ENCODE measurements at places on chromosomes 7 and 10.

- DNase-seq, result no peak
- no peaks in the 10 kb centered on the region for H3K27me3 ChIP-seq
- no peak overlapping the region for H3K4me3 ChIP-seq
- H3K27ac ChIP-seq, result no peak overlapping the region
- H3K4me1 ChIP-seq, result peaks cover 33% of the 10 kb centered on the region
- H3K36me3 ChIP-seq, result no peaks in the 10 kb centered on the region
Measured at GRCh38 chr7:128000854-128001265, 30.4 kb downstream of the LRRC4 start.

GRCh38 chr7:523347-524336, 4.0 kb upstream of the PDGFA start:
- no peaks in the 10 kb centered on the region for H3K36me3 ChIP-seq
- H3K4me3 ChIP-seq, result no peak overlapping the region
- H3K27me3 ChIP-seq, result peaks cover 26% of the 10 kb centered on the region
- H3K27ac ChIP-seq, result no peak overlapping the region
- DNase-seq, result no peak

- H3K4me3 ChIP-seq, result no peak overlapping the region
- no peaks in the 10 kb centered on the region for H3K27me3 ChIP-seq
- no peaks in the 10 kb centered on the region for H3K36me3 ChIP-seq
- H3K27ac ChIP-seq, result no peak overlapping the region
Measured at GRCh38 chr7:132919771-132920170, 162.1 kb downstream of the CHCHD3 start.

GRCh38 chr7:101634196-101634717, 5.2 kb upstream of the MYL10 start:
- H3K4me3 ChIP-seq, result no peak overlapping the region
- no peaks in the 10 kb centered on the region for H3K36me3 ChIP-seq
- no peaks in the 10 kb centered on the region for H3K27me3 ChIP-seq
- H3K27ac ChIP-seq, result no peak overlapping the region
- no peaks in the 10 kb centered on the region for H3K4me1 ChIP-seq
- no peak for DNase-seq

GRCh38 chr7:86916277-86916825, 143.1 kb downstream of the ELAPOR2 start:
- no peak overlapping the region for H3K4me3 ChIP-seq
- H3K4me1 ChIP-seq, result no peaks in the 10 kb centered on the region
- no peaks in the 10 kb centered on the region for H3K36me3 ChIP-seq
- H3K27ac ChIP-seq, result no peak overlapping the region

GRCh38 chr10:132484922-132485321, 52.7 kb upstream of the INPP5A start:
- H3K27ac ChIP-seq, result no peak overlapping the region
- H3K36me3 ChIP-seq, result no peaks in the 10 kb centered on the region
- no peaks in the 10 kb centered on the region for H3K27me3 ChIP-seq

DNA sequence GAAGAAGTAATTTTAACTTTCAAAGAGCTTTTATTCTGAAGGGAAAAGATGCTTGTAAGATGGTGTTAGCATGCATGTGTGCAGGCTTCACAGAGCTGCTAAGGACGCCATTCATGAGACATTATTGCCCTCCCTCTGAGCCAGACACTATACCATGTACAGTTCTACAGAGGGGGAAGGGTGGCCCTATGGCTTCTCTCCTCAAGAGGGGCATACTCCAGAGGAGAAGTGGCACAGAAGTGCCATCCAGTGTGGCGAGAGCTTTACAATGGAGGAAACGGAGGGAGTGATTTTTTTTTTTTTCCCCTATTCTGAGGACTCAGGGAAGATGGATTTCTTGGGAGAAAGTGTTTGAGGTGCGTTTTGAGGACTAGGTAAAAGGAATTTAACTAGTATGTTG, 119.5 kb downstream of the BICC1 start:
- no peak overlapping the region for H3K27ac ChIP-seq
- H3K27me3 ChIP-seq, result no peaks in the 10 kb centered on the region
- no peaks in the 10 kb centered on the region for H3K4me1 ChIP-seq
- no peaks in the 10 kb centered on the region for H3K36me3 ChIP-seq

GRCh38 chr10:133179651-133180050, 19.6 kb downstream of the KNDC1 start:
- no peaks in the 10 kb centered on the region for H3K4me1 ChIP-seq
- H3K27ac ChIP-seq, result no peak overlapping the region
- no peaks in the 10 kb centered on the region for H3K27me3 ChIP-seq
- H3K36me3 ChIP-seq, result no peaks in the 10 kb centered on the region
- no peak overlapping the region for H3K4me3 ChIP-seq
- no peak for DNase-seq

DNA sequence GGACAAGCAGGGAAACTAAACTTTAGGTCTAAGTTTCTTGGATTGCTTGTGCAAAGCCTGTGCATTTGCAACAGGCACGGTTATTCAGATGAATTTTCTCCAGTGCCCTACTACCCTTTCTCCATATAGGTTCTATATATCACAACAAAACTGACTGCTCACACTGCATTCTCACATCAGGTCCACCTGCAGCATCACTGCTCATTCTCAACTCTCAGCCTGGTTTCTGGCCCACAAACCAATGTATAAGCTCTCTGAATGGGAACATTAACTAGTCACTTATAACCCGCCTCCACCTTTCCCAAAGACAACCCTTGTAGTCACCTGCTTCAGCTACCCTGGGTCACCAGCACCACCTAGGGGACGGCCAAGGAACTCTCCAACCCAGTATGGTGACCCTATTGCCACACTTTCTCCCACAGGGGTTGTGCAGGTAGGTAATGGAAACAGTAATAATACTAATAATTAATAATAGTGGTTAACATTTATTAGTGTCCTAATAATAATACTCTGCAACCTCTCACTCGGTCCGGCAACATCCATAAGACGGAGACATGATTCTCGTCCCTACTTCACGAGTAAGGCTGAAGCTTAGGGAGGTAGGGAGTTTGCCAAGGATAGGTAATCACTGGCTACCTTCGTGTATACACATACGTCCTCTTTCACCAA, 97.3 kb downstream of the CLEC2L start:
- no peak overlapping the region for H3K27ac ChIP-seq
- H3K36me3 ChIP-seq, result peaks cover 48% of the 10 kb centered on the region
- no peaks in the 10 kb centered on the region for H3K4me1 ChIP-seq
- H3K4me3 ChIP-seq, result no peak overlapping the region
- H3K27me3 ChIP-seq, result no peaks in the 10 kb centered on the region
